ENCODE measurements at places on chromosomes 5 and 9.

- no peak for DNase-seq
These were observed 995 bp upstream of the SLC23A1 start for GRCh38 chr5:139383993-139384590.

- DNase-seq: peak; percentile 35
These were observed 62.5 kb downstream of the EXOSC2 start for GRCh38 chr9:130756037-130756436.

GRCh38 chr9:121289026-121289771 is 21.2 kb downstream of the GSN start:
- DNase-seq: peak; percentile 83

DNA sequence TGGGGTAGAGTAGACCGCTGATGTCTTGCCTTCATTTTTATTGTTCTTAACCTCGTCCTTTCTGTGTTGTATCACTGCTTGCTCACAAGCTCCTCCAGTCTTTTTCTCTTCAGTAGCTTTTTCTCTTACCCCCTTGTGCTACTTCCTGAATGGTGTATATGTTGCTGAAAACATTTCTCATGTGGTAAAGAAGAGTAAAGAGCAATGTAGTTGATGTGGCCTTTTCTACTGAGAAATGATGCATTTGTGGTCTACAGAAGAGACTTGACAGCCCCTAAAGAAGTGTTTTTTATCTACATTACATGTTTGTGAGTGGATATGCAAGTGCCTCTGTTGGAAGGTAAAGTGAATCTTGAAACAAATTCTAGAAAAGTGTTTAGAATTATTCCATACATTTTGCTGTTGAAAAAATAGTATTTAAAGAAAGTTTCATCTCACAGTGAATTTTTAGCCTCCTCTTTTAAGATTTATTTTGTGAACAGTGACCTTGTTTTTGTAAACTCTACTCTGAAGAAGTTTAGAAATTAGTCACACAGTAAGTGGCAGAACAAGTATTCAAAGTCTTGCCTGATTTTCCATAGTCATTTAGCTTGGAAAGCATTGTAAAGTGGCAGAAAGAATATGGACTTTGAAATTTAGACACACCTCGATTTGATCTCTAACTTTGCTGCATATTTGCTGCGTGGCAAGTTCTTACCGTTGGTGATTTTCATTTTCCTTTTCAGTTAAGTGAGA is 17.4 kb downstream of the CDC42SE2 start:
- no peak for DNase-seq

DNA sequence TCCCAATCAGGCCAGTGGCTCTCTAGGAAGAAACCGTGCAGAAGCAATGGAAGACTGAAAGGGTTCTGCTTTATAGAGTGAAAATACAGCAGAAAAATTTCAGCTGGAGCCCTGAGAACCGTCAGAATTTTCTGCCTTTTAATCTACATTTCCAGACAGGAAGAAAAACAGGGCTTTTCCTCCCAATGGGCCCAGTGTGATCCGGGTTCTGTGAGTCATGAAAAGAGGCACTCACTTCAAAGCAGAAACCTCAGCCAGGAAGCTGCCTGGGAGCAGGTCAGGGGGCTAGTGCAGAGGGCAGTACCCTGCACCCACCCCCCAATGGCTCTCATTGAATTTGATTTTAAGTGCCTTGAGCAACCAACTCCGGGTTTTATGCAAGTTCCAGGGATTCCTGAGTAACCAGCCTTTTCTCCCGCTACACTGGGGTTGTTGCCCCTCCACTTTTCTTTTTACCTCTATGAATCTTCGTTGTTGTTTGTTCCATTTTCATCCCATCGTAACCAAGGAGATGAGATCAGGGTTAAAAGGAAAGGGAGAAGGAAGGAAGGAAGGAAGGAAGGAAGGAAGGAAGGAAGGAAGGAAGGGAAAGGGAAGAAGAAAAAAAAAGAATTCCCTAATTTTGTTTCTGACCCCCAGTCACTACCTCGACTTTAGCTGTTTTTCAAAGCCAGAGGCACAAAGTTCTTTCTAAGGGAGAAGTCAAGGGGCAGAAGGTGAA is 1.3 kb downstream of the BARHL1 start:
- DNase-seq: peak; percentile 47

GRCh38 chr5:166111021-166111420 is 2180.4 kb upstream of the WWC1 start:
- DNase-seq: peak; percentile 28

- DNase-seq: peak; percentile 32
These were observed 729.6 kb upstream of the WWC1 start for GRCh38 chr5:167561796-167562195.

- peak; percentile 93 for DNase-seq
These were observed 6.3 kb upstream of the TTLL11 start for GRCh38 chr9:122099271-122099869.

DNA sequence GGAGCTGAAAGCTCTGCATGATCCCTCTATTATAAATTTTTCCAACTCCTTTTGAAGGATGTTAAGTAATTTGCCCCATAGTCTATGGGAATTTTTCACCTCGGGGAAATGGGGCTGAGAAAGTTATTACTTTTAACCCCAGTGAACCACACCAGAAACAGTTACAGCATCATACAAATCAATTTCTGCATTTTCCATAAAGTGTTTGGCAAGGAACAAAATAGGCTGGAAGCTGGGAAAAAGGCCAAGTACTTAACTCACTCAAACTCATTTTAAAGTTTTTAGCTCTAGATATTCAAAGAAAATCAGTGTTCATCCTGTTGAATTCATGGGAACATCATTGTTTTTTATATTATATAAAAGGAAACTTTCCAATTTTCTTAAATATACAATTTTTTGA is 160.9 kb downstream of the SH3GL2 start:
- no peak for DNase-seq

- DNase-seq: no peak
These were observed 82.0 kb downstream of the SLC1A1 start for GRCh38 chr9:4572184-4572826.

GRCh38 chr5:35811108-35811741 is 45.5 kb upstream of the IL7R start:
- no peak for DNase-seq

- DNase-seq: no peak
These were observed 24.2 kb downstream of the PSMB7 start for GRCh38 chr9:124390794-124391658.

DNA sequence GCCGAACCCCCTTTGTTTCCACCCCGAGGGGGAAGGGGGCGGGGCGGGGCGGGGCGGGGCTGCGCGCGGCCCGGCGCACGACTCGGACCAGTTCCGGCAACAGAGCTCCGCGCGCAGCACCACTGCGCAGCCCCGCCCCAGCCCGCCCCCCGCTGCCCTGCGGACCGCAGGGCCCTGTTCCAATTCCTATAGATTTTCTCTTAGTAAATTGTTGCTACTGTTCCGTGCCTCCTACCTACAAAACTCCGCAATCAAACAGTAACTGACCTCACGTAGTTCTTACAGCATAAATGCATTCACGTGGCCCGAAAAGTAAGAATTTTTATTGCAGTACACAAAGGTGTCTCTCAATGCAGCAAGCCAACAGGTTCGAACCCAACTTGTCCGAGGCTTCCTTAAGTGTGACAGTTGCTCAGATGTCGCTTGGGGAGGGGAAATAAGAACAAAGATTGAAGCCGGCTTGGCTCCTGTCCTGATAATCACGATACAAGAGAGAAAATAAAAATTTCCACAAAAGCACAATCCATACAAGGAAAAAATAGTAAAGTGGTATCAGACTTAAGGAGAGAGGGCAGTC is 1.2 kb upstream of the RNF38 start:
- DNase-seq: peak; percentile 84

DNA sequence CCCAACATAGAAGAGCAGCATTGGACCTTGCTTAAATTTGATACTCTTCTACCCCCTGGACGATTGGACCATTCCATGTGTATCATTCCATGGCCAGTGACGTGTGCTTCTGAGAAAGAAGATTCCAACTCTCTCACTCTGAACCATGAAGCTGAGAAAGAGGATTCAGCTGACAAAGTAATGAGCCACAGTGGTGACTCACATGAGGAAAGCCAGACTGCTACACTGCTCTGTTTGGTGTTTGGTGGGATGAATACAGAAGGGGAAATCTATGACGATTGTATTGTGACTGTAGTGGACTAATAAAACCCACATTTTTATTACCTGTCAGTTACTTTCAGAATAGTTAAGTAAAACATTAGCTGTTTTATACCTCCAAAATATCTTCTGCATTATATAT is 7.5 kb downstream of the HSPA5 start:
- DNase-seq: no peak

- DNase-seq: no peak
These were observed 317.6 kb downstream of the TLE4 start for GRCh38 chr9:79889369-79889768.

DNA sequence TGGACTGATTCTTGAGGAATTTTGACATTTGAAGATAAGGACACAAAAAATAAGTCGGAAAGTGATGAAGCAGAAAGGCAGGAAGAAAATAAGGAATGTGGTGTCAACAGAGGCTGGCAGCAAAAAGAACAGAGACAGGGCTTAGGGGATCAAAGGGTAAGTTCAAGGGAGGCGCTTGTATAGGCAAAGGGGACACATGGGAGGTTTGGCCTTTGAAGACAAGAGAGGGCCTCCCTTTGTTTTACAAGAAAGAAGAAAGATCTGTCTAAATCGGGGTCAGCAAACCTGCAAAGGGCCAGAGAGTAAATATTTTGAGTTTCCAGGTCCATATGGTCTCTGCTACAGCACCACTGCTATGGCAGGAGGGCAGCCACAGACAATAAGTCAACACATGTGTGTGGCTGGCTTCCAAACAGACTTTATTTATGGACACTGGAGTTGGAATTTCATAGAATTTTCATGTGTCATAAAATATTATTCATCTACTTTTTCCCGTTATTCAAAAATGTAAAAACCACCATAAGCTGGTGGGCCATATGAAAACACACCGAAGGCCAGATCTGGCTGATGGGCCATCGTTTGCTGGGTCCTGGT is 112.0 kb upstream of the FBXL7 start:
- no peak for DNase-seq

DNA sequence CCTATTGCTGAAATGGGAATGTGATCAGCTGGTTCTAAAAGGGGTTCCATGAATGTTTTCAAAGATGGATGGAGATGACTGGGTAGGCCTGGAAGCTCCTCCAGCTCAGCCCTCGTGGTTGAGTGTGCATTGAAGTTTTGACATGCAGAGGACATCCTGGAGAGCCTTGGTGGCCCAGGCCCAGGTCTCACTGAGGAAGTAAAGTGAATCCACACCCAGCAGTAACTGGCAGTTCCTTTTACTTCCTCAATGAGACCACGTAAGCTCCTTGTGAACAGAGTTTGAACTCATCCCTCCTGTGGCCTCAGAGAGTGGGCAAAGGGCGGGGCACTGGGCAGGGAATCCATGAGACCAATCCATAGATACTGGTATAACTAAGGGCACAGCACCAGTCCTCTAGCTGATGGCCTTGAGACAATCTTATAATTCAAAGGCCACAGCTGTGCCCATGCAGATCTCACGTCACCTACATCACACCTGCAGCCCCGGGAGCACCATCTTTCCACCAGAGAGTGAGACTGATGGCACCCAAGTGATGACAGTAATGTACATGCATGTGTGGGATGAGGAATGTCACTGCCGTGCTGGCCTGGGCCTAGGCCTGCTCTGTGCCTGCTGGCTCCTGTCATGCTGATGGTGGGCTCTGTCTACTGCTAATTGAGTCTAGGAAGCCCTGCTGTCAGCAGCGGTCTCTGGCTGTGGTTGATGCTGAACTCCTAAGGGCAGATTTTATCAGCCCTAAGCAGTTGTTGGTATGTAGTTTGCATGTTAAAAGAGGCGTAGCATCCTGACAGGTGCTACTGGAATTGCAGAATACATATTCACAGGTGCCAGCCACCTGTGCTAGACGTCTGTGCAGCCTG is 257.8 kb downstream of the FSTL4 start:
- no peak for DNase-seq

- no peak for DNase-seq
These were observed 13.3 kb upstream of the PSMD5 start for GRCh38 chr9:120855827-120856670.

GRCh38 chr5:43484106-43484849 is 613 bp upstream of the TMEM267 start:
- peak; percentile 93 for DNase-seq

DNA sequence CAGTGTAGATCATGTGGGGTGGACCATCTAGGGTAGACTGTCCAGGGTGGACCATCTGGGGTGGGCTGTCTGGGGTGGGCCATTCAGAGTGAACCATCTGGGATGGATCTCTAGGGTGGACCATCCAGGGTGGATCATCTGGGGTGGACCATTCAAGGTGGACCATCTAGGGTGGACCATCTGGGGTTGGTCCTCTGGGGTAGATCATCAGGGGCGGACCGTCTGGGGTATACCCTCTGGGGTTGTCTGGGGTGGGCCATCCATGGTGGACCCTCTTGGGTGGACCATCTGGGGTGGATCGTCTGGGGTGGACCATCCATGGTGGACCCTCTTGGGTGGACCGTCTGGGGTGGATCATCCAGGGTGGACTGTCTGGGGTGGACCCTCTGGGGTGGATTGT is 64.3 kb downstream of the KCNT1 start:
- DNase-seq: no peak

GRCh38 chr9:117825609-117826347 is 121.6 kb downstream of the TLR4 start:
- DNase-seq: no peak

DNA sequence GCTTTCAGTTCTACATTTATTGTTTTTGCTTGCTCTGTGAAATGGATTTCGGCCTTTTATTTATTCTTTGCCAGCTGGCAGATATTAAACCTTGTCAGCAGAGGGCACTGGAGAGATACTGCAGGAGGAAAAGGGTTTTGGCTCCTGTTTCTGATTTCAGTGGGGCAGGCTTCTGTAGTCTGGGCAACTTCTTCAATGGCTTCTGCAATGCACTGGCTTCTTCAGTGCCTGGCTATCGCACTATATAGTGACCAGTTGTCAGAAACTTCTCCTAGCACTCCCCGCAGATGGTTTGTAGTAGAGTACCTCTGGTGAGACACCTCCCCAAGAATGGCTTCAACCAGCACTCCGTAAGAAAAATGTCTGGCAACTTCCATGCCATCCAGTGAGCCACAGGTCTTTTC is 3.2 kb upstream of the NFX1 start:
- peak; percentile 85 for DNase-seq

DNA sequence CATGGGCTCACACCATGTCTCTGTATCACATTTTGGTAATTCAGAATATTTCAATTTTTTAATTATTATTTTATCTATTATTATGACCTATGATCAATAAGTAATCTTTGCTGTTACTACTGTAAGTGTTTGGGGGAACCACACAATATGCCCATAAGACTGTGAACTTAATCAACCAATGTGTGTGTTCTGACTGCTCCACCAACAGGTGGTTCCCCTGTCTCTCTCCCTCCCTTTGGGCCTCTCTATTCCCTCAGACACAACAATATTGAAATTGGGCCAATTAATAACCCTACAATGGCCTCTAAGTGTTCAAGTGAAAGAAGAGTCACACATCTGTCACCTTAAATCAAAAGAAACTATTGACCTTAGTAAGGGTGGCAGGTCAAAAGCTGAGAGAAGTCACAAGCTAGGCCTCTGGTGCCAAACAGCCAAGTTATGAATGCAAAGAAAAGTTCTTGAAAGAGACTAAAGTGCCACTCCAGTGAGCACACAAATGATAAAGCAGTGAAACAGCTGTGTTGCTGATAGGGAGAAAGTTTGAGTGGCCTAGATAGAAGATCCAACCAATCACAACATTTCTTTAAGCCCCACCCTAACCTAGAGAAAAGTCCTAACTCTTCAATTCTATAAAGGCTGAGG is 88.7 kb downstream of the DEPDC1B start:
- no peak for DNase-seq
